Right atrium auricular region (tissue), 2 donors: ENCODE measurements at places on chromosomes 4 and X. TPM values are rescaled to one million over a fixed set of nuclear protein-coding genes. Genes with fewer than 3 reads are reported as not detected.
A peak's percentile ranks its signal among the peaks of the same experiment; 100 is the strongest.

DNA sequence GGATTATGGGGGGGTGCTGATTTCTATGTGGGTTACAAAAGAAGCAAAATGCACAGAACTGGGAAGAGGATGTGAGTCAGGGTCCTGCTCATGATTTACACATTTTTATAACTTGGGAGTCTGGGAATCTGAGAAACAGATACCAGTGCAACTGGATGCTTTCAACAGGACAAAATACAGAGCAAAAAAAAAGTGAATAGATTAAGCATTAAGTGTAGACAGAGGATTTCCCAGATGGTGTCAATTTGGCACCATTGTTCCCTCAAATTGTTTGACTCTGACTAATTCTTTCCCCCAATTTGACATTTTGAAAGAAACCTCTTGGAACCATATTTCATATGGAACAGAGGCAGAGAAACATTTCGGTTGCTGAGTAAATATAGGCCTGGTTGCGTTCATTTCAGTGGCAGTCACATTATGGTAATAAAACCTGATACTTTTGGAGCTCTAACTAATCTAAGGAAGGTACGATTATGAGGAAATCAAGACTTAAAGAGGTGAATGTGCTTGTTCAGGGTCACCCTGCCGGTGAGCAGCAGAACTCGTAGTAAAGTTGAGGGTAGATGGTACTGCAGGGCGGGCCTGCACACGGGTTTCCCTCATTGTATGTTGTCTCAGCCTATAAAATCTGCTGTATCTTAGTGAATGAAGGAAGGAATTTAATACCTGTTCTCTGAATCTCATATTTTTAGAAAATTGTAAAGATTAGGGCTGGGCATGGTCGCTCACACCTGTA lies 18.7 kb upstream of the CDKL5 start:
- no peaks in the 10 kb centered on the region for H3K36me3 ChIP-seq
- H3K27me3 ChIP-seq: no peaks in the 10 kb centered on the region
- H3K27ac ChIP-seq: no peak overlapping the region
- H3K4me1 ChIP-seq: no peaks in the 10 kb centered on the region

- no peak overlapping the region for H3K27ac ChIP-seq
- no peaks in the 10 kb centered on the region for H3K36me3 ChIP-seq
- no peaks in the 10 kb centered on the region for H3K4me1 ChIP-seq
- no peak for DNase-seq
- no peaks in the 10 kb centered on the region for H3K27me3 ChIP-seq
These were observed 34.6 kb upstream of the IL9R start for GRCh38 chrX:155962906-155963305.

DNA sequence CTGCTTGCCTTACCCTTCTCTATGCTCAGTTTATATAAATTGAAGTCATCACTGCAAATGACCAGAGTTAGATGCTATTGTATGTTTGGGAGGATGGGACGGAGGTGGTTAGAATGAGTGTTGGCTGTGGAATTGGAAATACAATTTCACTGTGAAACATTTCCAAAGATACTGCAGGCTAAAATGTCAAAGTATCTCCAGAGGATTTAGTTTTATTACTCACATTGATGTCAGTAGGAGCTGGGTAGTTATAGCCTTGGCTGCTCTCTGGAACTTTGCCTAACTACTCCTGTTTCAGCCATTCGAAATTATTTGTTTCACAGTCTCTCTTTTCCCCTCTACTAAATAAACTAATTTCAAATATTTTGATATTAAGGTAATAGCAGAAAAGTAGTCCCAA lies 92.6 kb upstream of the PPP3CA start:
- H3K4me3 ChIP-seq: no peak overlapping the region
- H3K27me3 ChIP-seq: no peaks in the 10 kb centered on the region
- no peak for DNase-seq
- no peaks in the 10 kb centered on the region for H3K4me1 ChIP-seq

GRCh38 chr4:38872620-38873019 lies 5.0 kb downstream of the FAM114A1 start:
- H3K27ac ChIP-seq: peak overlapping the region; percentile 25
- no peak overlapping the region for H3K4me3 ChIP-seq
- no peaks in the 10 kb centered on the region for H3K27me3 ChIP-seq
- H3K4me1 ChIP-seq: peaks cover 32% of the 10 kb centered on the region
- H3K36me3 ChIP-seq: no peaks in the 10 kb centered on the region
- no peak for DNase-seq

- H3K4me3 ChIP-seq: no peak overlapping the region
- H3K27me3 ChIP-seq: no peaks in the 10 kb centered on the region
- DNase-seq: no peak
These were observed 20.3 kb downstream of the RGN start for GRCh38 chrX:47098338-47099094.

DNA sequence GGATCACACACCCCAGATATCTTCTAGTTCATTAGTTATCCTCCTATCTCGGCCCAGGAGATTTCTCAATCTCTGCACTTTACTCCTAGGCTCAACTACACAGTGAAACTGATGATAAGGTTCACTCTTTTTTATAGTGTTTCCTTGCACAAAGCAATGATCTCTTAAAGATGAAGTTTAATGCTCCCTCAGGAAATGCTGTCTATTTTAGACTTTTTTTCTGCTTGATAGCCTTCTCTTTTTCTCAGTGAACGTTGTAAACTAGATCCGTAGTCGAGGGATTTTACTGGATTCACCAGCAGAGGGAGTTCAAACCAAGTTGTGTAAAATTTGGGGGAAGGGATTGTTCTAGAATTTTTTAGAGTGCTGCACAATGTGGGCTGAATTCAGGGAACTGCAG lies 269.6 kb downstream of the GBA3 start:
- H3K4me1 ChIP-seq: no peaks in the 10 kb centered on the region
- no peaks in the 10 kb centered on the region for H3K36me3 ChIP-seq
- no peak overlapping the region for H3K4me3 ChIP-seq
- no peak for DNase-seq

DNA sequence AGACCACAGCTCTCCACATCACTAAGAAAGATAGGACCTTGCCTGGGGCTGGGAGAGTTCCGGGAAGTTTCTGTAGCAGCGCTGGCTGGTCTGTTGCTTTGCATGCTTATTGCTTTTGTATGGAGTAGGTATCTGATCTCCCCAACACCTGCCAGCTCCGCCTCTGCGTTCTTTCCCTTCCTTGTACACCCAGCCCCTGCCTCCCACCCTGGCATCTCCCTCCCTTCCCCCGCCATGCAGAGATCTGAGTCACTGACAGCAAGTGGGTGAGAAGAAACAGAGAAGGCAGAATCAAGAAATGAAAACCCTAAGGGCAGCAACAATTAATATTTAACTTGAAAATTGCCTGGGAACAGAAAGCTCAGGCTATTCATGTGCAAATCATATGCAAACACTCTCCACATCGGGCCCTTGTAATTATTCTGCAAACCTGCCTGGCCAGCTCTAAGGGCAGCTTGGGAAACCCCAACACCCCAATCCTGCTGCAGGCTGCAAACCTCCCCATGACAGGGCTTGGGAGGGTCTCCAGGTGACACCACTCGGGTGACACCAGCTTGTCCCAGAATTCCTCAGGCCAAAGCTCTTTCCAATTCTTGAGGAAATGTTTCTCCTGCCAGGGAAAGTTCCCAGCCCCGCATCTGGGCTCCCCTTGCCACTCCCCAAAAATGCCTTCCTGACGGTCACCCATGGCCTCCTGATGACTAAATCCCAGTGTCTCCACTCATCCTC lies 257.2 kb downstream of the FBXW7 start:
- H3K36me3 ChIP-seq: no peaks in the 10 kb centered on the region
- no peak overlapping the region for H3K4me3 ChIP-seq
- DNase-seq: no peak
- H3K27me3 ChIP-seq: no peaks in the 10 kb centered on the region
- no peak overlapping the region for H3K27ac ChIP-seq
- H3K4me1 ChIP-seq: no peaks in the 10 kb centered on the region

GRCh38 chr4:156971676-156972378 lies at the start of gene PDGFC:
TSS of gene PDGFC (minus strand) at chr4:156971799. CDS start at chr4:156970903, 896 bp downstream.
- no peaks in the 10 kb centered on the region for H3K36me3 ChIP-seq
- peak within 1 kb of the TSS; percentile 80 for H3K4me3 ChIP-seq
- H3K27me3 ChIP-seq: no peaks in the 10 kb centered on the region
- DNase-seq: peak; percentile 70
- peak within 1 kb of the TSS; percentile 88 for H3K27ac ChIP-seq

DNA sequence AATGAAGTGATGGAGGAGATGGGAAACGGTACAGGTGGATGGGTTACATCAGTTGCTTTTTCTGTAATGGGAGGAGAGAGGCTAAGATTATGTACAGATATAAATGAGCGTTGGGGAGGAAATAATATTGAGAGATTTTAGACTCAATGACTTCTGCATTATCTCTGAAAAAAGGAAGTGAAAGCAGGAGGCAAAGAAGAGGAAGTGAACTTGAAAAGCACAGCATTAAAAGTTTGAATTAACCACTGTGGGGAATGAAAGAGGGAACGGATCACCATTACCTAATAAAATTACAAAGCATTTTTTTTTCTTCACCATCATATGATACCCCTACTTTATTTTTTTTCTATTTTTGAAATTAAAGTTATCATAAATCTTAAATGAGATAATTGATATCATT lies 1025.5 kb downstream of the RPA4 start:
- H3K36me3 ChIP-seq: no peaks in the 10 kb centered on the region
- H3K27me3 ChIP-seq: no peaks in the 10 kb centered on the region
- no peak for DNase-seq
- H3K4me3 ChIP-seq: no peak overlapping the region
- no peak overlapping the region for H3K27ac ChIP-seq
- H3K4me1 ChIP-seq: no peaks in the 10 kb centered on the region

DNA sequence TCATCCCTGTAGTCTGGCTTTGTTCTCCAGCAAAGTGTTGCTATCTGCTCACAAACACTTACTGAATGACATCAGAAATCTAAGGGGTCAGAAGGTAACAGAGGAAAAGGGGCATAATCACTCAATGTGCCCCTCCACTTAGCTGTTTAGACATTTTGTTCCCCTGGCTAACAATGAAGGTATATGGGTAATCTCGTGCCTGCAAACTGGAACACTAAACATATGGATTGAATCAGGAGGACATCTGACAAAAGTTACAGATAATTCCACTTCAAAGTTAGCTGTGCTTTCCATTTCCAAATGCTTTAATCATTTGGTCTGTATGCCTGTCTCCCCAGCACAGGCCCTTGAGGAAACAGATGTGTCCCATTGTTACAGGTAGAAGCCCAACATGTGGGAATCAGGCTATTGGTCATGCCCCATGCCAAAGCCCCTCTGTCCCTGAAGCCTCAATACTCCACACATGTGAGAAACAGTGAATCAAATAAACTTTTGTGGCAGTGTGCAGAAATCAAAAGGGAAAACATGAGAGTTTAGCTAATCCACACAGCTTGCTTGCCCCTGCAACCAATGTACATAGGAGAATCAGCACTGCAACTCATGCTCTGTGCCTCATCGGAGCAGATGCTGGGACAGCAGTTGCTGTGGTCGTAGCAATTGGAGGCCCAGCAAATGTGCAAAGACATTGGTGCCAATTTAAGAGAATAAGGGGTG lies 111.7 kb downstream of the RNF150 start:
- peak overlapping the region; percentile 18 for H3K27ac ChIP-seq
- no peaks in the 10 kb centered on the region for H3K27me3 ChIP-seq
- no peak for DNase-seq

DNA sequence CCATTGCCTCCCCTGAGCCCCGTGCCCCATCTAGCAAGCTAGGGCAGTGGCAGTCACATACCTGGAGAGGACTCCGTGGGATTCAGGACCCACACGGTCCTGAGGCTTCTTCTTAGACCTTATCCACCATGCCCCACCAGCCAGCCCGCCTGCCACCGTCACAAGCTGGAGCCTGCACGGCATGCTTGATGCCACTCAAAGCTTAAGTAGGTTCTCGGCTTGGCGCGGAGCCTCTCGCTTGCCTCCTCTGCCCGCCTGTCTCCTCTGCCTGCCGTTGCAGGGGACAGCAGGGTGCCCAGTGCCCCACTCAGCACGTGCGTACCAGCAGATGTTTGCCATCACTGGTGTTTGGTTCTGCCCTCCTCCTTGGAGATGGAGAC lies 14.1 kb downstream of the PSAPL1 start:
- H3K4me3 ChIP-seq: no peak overlapping the region
- no peak overlapping the region for H3K27ac ChIP-seq
- no peaks in the 10 kb centered on the region for H3K36me3 ChIP-seq
- H3K27me3 ChIP-seq: no peaks in the 10 kb centered on the region

DNA sequence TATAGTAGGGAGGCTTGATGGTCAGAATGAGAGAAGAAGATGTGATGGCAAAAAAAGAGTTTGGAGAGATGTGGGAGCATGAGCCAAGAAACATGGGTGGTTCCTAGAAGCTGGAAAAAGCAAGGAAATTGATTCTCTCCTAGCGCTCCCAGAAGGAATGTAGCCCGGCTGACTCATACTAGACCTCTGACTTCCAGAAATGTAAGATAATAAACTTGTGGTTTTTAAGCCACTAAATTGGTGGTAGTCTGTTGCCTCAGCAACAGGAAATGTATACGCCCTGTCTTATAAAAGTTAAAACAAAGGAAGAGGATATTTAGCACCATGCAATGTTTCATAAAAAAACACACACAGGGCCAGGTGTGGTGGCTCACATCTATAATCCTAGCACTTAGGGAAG lies 182.7 kb upstream of the PCDH7 start:
- no peak for DNase-seq
- no peaks in the 10 kb centered on the region for H3K27me3 ChIP-seq
- H3K27ac ChIP-seq: no peak overlapping the region

DNA sequence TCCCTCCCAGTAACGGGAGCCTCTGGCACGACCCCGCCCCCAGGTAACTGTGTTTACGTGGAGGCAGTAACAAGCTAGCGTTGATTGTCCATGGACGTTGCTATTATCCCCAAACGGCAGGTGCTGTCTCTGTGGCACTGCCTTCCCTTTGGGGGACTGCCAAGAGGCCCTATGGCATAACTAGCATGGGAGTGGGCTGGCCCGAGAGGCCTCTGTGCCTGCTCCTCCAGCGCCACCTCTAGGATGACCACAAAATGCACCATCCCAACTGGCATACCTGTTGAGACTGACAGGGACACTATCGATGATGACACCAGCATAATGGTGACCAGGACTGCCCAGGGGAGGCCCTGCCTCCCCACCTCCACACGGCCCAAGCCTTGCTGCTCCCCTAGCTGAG lies 1.5 kb downstream of the SRPK3 start:
- no peak for DNase-seq
- H3K27me3 ChIP-seq: no peaks in the 10 kb centered on the region
- H3K4me3 ChIP-seq: no peak overlapping the region
- no peak overlapping the region for H3K27ac ChIP-seq
- no peaks in the 10 kb centered on the region for H3K4me1 ChIP-seq
- peaks cover 21% of the 10 kb centered on the region for H3K36me3 ChIP-seq

GRCh38 chr4:58368221-58368620 lies 1258.0 kb upstream of the IGFBP7 start:
- H3K4me3 ChIP-seq: no peak overlapping the region
- no peaks in the 10 kb centered on the region for H3K36me3 ChIP-seq
- DNase-seq: no peak
- no peak overlapping the region for H3K27ac ChIP-seq
- H3K27me3 ChIP-seq: no peaks in the 10 kb centered on the region

GRCh38 chr4:147788791-147789190 lies 56.9 kb downstream of the ARHGAP10 start:
- no peak for DNase-seq
- H3K36me3 ChIP-seq: no peaks in the 10 kb centered on the region
- H3K4me3 ChIP-seq: no peak overlapping the region
- peaks cover 64% of the 10 kb centered on the region for H3K4me1 ChIP-seq

GRCh38 chr4:74529284-74530041 lies 84.5 kb downstream of the AREG start:
- peaks cover 18% of the 10 kb centered on the region for H3K4me1 ChIP-seq
- H3K27ac ChIP-seq: no peak overlapping the region
- no peaks in the 10 kb centered on the region for H3K36me3 ChIP-seq
- H3K4me3 ChIP-seq: no peak overlapping the region
- no peak for DNase-seq
- H3K27me3 ChIP-seq: no peaks in the 10 kb centered on the region

NWD2 gene
- total RNA-seq: 0.08 TPM

CLGN gene
- 92.6 TPM for total RNA-seq

KLHL5 gene
- 13.1 TPM for total RNA-seq

F9 gene
- not detected for total RNA-seq

RBM41 gene
- total RNA-seq: 7.3 TPM

HEPH gene
- 45.5 TPM for total RNA-seq

GAGE2A gene
- not detected for total RNA-seq

LONRF3 gene
- total RNA-seq: 8.8 TPM
